ENCODE measurements at places on chromosomes 16 and 17. TPM values are rescaled to one million over a fixed set of nuclear protein-coding genes. Genes with fewer than 3 reads are reported as not detected.

DNA sequence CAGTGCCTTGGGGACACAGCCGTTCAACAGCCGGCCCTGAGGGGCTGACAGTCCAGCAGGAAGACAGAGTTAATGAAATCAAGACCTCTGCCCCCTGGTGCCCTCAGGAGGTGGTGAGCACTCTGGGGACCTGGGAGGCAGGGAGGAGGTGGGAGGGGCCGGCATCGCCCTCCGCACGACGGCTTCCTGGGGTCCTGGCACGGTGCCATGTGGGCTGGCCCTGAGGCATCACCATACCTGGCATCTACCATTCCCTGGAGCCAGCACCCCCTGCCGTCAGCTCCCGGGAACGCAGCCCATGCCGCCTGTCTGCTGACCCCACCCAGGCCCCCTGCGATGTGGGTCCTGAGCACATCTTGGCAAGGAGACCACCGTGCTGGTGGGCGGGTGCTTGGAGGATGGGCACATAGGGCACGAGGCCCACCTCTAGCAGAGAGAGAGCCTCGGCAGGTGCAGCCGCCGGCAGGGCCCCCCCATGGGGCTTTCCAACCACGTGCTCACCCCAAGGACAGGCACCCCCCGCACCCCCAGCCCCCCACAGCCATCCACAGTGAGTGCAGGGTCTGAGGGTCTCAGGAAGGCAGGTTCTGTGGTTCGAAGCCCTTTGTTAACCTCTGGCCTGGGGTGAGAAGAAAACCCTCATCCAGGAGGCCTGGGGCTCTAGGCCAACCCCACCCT lies 52.5 kb downstream of the ZFPM1 start:
- no peak overlapping the region for H3K4me3 ChIP-seq
- no peak for DNase-seq
- H3K4me1 ChIP-seq, result peaks cover 20% of the 10 kb centered on the region
- H3K27ac ChIP-seq, result no peak overlapping the region

GRCh38 chr16:3589991-3590701 lies 12.9 kb upstream of the NLRC3 start:
- H3K27me3 ChIP-seq, result no peaks in the 10 kb centered on the region
- peaks cover 33% of the 10 kb centered on the region for H3K36me3 ChIP-seq
- no peak overlapping the region for H3K4me3 ChIP-seq
- no peak for DNase-seq
- no peak overlapping the region for H3K27ac ChIP-seq

GRCh38 chr16:25092441-25092840 lies 19.1 kb upstream of the LCMT1 start:
- no peak for DNase-seq
- no peaks in the 10 kb centered on the region for H3K36me3 ChIP-seq
- no peaks in the 10 kb centered on the region for H3K27me3 ChIP-seq
- no peak overlapping the region for H3K4me3 ChIP-seq
- H3K27ac ChIP-seq, result no peak overlapping the region
- H3K4me1 ChIP-seq, result no peaks in the 10 kb centered on the region

Gene HBQ1
- not detected for total RNA-seq

DNA sequence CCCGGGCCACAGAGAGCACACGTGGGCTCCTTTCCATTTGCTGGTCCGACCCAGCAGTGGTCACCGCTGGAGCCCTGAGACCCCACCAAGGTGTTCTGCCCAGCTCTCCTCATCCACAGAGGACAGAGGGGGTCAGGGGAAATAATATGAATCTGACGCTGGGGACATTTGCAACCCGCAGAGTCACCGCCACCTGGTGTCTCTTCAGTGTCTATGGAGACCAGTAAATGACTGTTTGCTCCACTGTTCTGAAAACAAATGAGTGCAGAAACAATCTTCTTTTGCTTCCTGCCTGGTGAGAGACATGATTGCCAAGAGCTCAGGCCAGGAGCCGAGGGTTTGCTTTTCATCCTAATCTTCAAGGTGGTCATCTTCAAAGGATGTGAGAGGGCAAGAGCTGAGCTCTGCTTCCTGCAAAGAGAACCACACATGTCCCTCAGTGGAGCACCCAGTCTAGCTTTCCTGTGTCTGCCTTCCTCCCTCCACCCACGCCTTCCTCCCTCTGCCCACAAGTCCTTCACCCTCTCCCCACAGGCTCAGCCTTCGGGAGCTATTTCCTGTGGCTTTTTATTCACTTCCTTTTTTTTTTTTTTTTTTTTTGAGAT lies 14.7 kb upstream of the KLHDC4 start:
- no peaks in the 10 kb centered on the region for H3K36me3 ChIP-seq
- peaks cover 25% of the 10 kb centered on the region for H3K4me1 ChIP-seq
- no peak for DNase-seq

Gene SRCIN1
- 14.8 TPM for total RNA-seq

GRCh38 chr17:4908711-4909496 lies 6.0 kb upstream of the CHRNE start:
- H3K27me3 ChIP-seq, result no peaks in the 10 kb centered on the region
- H3K4me1 ChIP-seq, result peaks cover 22% of the 10 kb centered on the region

- no peak overlapping the region for H3K4me3 ChIP-seq
- H3K27me3 ChIP-seq, result no peaks in the 10 kb centered on the region
- no peak for DNase-seq
- peak overlapping the region; percentile 25 for H3K27ac ChIP-seq
Measured at GRCh38 chr16:67674851-67675578, 8.4 kb downstream of the C16orf86 start.

Gene C1QTNF1
- total RNA-seq, result 26.1 TPM

DNA sequence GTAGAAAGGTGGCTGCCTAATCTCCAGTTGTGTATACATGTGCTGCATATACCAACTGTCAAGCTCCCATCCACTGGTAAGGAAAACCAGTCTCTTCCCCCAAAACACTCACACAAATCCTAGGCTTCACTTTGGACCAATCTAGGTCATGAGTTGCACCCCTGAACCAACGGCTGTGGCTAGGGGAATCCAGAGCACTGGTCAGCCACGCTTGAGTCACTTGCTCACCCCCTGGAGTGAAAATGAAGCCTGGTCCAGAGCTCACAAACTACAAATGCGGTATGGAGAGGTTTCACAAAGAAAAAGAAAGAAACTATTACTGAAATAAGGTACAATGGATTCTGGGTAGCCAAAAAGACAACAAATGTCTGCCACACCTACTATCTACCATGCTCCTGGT lies 66.1 kb upstream of the NLK start:
- no peak for DNase-seq
- H3K4me1 ChIP-seq, result no peaks in the 10 kb centered on the region
- no peak overlapping the region for H3K27ac ChIP-seq

DNA sequence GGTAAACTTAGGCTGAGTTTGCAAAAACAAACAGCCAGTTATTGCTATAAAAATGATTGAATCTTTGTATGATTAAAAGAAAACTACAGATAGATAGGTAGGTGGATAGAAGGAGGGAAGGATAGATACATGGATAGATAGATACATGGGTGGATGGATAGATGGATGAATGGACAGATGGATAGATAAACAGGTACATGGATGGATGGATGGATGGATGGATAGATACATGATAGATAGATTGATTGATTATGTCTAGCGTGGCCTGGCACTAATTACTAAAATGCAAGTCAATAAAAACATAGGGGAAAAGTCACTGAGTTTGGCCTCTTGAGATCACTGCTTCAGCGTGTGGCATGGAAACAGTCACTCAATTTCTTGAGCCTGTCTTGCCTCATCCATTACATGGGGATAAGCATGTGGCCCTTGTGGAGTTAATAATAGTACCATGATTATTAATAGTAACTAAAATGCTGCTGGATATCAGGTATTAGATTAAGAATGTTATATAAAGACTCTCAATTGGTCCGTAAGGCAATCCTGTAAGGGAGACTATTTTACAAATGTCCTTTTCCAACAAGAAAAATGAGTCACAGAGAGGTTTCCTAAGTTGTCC lies 184.9 kb downstream of the HS3ST3A1 start:
- H3K4me3 ChIP-seq, result no peak overlapping the region
- no peak overlapping the region for H3K27ac ChIP-seq
- no peaks in the 10 kb centered on the region for H3K36me3 ChIP-seq
- H3K4me1 ChIP-seq, result peaks cover 8% of the 10 kb centered on the region
- H3K27me3 ChIP-seq, result no peaks in the 10 kb centered on the region

DNA sequence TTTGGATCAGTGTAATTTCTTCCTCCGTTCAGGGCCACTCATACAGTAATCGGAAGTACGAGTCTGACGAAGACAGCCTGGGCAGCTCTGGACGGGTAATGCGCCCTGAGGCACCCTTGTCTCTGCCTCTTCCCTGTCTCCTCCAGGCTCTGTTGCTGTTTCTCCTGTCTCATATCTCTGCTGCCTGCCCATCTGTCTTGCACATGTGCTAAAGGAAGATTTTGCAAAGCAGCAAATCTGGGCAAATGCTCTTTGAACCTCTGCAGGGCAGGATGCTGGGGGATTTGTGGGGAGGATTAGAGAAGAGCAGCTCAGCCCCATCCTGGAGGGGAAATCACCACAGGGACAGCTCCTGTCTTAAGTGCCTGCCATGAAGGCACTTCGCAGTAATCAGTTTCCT lies 32.4 kb upstream of the POLR3E start:
- H3K4me3 ChIP-seq, result no peak overlapping the region
- H3K27me3 ChIP-seq, result no peaks in the 10 kb centered on the region
- H3K27ac ChIP-seq, result no peak overlapping the region
- H3K4me1 ChIP-seq, result no peaks in the 10 kb centered on the region

- no peak for DNase-seq
- H3K4me3 ChIP-seq, result no peak overlapping the region
- H3K36me3 ChIP-seq, result no peaks in the 10 kb centered on the region
- no peak overlapping the region for H3K27ac ChIP-seq
Measured at GRCh38 chr16:83418565-83418964, 389.2 kb upstream of the HSBP1 start.

DNA sequence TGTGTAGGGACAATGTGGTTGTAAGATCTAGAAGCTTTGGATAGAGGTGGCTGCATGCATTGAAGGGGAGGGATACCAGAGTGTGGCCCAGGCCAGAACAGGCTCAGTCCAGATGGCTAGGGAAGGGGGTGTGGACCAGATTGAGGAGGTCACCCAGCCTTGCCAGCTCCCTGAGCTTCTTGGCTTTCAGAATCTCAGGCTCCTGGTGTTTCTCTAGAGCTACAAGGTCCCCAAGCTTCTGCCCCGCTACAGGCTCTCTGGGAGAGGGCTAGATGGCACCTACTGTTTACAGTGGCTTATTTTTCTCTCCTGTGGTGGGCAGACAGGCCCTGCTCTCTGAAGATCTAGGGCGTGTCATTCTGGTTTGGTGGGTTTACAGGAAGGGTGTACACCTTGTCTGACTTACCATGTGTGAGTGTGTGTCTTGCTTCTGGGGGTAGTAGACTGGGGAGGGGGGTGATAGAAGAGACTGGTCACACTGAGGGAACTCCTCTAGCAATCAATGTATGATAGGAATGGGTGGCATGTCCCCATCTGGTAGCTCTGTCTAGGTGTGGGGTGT lies 1.1 kb downstream of the RARA start:
- H3K27ac ChIP-seq, result peak overlapping the region; percentile 61
- no peaks in the 10 kb centered on the region for H3K36me3 ChIP-seq
- peaks cover 92% of the 10 kb centered on the region for H3K4me1 ChIP-seq
- peak; percentile 70 for DNase-seq

Gene MYH8
- not detected for total RNA-seq
